NAMALWA (cell line): ENCODE measurements at places on chromosomes 12 and 14.

- DNase-seq = no peak
Measured at GRCh38 chr12:54341378-54342300, 16.7 kb downstream of the COPZ1 start.

DNA sequence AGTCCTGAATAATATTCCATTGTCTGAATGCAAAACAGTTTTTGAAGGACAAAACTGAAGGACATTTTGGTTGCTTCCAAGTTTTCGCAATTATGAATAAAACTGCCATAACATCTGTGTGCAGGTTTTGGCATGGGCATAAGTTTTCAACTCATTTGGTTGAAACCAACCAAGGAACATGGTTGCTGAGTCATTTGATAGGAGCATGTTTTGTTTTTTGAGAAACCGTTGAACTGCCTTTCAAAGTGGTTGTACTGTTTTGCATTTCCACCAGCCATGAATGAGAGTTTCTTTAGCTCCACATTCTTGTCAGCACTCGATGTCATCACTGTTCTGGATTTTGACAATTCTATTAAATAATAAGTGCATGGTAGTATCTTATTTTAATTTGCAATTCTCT lies 23.0 kb upstream of the GSG1 start:
- no peak for DNase-seq

- DNase-seq = no peak
Measured at GRCh38 chr12:73383584-73384222, 1111.5 kb downstream of the TRHDE start.

- no peak for DNase-seq
Measured at GRCh38 chr12:131213896-131214442, 260.3 kb downstream of the ADGRD1 start.

GRCh38 chr14:71290301-71290700 lies 383.0 kb downstream of the PCNX1 start:
- no peak for DNase-seq

- no peak for DNase-seq
Measured at GRCh38 chr12:65557438-65558181, 266.7 kb upstream of the HMGA2 start.

DNA sequence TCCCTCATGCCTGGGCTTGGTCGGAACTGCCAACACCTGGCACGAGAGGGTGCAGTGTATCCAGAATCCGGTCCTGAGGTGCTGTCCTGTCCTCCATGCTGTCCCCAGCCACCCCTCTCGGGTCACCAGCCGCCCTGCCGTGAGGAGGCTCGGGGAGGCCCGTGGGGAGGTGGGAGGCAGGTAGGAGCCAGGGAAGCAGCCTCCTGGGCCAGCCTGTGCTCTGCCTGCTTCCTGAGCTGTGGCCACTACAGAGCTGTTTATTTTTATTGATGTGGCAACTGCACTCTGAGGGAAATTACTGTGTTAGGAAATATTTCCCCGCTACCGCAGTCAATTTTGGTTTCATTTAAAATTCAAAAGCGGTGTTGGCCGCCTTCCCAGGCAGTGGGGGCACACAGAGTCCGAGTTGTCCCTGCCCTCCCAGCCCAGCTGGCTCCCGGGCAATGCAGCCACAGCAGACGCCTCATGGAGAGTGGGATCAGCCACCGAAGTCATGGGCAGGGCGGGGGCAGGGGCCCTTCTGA lies 18.3 kb downstream of the NOC4L start:
- DNase-seq = no peak

GRCh38 chr14:41899416-41899815 lies 292.7 kb downstream of the LRFN5 start:
- no peak for DNase-seq

- DNase-seq = no peak
Measured at GRCh38 chr12:109693653-109694600, 19.7 kb upstream of the FAM222A start.
